ENCODE measurements at places on chromosomes 3 and 15.

DNA sequence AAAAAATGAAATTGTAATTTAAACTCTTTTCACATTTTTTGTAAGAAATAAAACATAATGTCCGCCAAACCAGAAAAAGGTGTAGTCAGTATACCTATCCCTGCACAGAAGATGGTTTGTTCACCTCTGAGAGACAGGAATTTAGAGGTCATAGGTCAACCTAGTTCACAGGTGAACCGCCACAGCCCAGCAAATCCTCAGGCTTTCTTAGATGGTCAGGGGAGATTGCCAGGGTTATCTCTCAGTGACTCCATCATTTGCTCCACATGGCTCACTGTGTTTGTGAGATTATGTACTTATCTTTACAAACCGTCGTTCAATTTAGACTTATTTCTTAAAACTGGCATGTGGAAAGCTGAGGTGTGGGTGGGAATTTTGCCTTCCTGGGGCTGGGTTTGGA lies 264.2 kb downstream of the GABRG3 start:
- no peak for DNase-seq

GRCh38 chr3:133983576-133984560 lies 45.9 kb downstream of the SLCO2A1 start:
- no peak for DNase-seq

GRCh38 chr3:147903026-147903425 lies 493.9 kb downstream of the ZIC1 start:
- DNase-seq = no peak

- DNase-seq = no peak
Measured at GRCh38 chr3:129486664-129487035, 41.8 kb upstream of the RHO start.

DNA sequence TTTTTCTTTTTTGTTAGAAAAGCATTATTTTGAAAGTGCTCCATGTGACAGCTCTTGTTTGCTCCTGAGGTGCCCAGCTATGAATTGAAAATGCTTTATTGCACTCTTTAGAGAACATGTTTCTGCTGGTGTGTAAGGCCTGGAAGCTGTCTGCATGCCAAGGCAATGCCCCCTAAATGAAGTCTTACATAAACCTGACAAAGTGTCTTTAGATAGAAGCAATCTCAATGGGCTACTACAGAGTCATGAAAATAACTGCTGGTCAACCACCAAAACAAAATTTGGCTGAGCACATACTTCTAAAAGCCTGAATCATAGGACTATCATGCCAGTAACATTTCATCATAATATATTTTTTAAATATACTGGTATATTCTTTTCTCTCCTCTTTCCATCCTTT lies 178.7 kb downstream of the THRB start:
- DNase-seq = no peak

DNA sequence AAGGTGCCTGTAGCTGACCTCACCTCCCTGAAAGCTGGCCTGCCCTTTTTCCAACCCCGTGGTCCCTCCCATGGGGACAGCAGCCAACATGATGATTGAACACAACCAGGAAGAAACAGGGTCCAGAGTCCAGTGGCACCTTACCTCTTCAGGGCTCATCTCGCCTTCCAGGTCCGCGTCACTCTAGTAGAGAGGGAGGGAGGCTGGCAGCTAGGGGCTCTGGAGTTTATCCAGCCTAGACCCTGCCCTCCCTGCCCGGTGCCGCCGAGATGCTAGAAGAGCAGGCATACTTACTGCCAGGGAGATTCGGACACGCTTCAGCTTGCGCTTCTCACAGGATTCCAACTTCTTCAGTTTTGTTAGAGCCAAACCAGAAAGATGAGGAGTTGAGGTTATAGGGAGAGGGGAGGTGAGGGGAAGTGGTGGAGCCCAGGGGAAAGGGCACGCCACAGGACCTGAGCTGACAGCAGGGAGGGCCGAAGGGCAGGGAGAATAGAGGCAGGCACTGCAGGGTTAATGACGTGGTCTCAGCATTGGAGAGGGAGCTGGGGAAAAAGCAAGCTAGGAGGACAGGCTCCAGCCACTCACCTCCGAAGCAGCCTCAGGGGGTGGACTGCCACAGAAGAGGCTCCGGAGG lies 9.1 kb downstream of the CLCN2 start:
- no peak for DNase-seq

GRCh38 chr15:75023872-75024636 lies 664 bp downstream of the PPCDC start:
- no peak for DNase-seq

DNA sequence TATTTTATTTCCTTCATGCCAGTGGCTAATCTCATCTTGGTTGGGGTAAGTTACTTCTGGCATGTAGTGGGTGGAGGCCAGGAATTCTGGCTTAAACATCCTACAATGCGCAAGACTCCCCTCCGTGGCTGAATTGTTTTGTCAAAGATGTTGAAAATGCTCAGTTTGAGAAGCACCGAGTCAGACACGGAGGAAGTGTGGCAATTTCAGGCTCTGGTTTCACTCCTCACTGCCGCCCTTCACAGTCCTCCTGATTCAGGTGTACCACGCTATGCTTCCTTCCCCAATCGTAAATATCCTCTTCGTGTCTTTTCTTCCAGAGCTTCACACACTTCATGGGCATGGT lies 150.7 kb downstream of the OPA1 start:
- no peak for DNase-seq

GRCh38 chr3:37980462-37981347 lies 9.9 kb upstream of the VILL start:
- no peak for DNase-seq

DNA sequence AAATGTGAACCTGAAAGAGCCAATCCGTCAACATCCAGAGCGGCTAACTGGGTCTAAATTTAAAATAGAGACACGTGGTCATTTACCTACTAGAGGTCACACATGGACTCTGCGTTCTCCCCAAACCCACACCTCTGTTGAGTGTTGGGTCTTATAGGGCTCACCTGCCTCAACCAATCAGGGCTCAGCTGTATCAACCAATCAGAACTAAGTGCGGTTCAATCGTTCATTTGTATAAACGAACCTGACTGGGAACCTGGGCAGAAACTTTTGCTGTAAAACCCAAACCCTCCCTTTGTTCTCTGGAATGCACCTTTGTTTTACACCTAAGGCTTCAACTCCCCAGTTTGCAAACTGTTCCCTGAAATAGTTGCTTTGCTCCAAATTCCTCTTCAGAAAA lies 8.9 kb downstream of the DNAAF4 start:
- no peak for DNase-seq

GRCh38 chr3:15064299-15064834 lies 748 bp downstream of the MRPS25 start:
- no peak for DNase-seq

DNA sequence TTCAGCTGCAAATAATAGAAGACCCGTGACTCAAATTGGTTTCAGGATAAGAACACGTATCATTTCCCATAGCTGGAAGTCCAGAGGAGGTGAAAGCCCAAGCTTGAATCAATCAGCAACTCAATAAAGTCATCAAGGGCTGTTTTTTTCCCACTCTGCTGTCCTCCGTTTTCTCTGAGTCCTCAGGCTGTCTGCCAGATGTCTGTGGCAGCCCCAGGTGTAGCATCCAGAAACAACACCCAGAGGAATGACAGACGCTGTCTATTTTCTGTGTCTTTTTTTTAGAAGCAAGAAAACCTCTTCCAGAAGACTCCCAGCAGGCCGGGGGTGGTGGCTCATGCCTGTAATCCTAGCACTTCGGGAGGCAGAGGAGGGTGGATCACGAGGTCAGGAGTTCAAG lies 204.4 kb downstream of the FAM43A start:
- DNase-seq = no peak

- no peak for DNase-seq
Measured at GRCh38 chr15:74242441-74243185, 6.5 kb downstream of the CCDC33 start.

DNA sequence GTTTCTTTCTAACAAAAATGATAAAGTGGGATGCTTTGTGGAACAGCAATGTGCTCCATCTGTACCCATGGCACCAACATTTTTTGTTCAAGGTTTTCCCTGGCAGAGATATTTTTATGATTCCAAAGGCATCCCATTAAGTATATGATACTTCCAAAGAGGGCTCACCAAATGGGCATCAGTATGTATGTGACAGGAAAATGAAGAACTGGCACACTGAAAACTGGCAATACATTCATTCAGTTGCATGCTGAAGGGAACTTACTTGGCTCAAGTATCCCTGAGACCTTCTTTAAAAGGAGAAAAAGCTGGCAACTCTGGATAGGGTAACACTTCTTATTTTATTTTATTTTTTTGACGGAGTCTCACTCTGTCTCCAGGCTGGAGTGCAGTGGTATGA lies 249.8 kb downstream of the IL20RB start:
- DNase-seq = no peak

- DNase-seq = no peak
Measured at GRCh38 chr3:115833074-115833473, 209.8 kb downstream of the GAP43 start.

DNA sequence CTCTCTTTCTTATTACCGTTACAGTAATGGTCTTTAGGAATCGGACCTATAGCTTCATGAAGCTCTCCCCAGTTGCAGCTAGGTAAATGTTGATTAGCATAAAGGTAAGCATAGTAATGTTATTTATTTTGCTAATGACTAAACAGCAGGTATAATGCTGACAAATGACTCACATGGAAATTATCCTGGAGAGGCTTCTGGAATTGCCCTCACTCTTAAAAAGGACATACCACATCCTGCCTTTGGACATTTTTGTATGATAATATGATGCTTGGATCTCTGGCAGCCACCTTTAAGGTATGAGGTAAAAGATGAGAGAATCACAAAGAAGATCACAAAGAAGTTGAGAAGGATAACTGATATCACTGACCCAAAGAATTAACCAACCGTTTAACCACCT lies 238.6 kb downstream of the CHL1 start:
- no peak for DNase-seq

GRCh38 chr15:44813231-44813630 lies 76.9 kb downstream of the TRIM69 start:
- no peak for DNase-seq

- no peak for DNase-seq
Measured at GRCh38 chr3:160474416-160474838, 24.8 kb upstream of the TRIM59 start.

GRCh38 chr3:165502707-165503106 lies 306.5 kb upstream of the SLITRK3 start:
- DNase-seq = no peak

- no peak for DNase-seq
Measured at GRCh38 chr3:161950318-161950868, 453.8 kb downstream of the OTOL1 start.

- no peak for DNase-seq
Measured at GRCh38 chr15:65246026-65246714, 34.9 kb upstream of the CILP start.

DNA sequence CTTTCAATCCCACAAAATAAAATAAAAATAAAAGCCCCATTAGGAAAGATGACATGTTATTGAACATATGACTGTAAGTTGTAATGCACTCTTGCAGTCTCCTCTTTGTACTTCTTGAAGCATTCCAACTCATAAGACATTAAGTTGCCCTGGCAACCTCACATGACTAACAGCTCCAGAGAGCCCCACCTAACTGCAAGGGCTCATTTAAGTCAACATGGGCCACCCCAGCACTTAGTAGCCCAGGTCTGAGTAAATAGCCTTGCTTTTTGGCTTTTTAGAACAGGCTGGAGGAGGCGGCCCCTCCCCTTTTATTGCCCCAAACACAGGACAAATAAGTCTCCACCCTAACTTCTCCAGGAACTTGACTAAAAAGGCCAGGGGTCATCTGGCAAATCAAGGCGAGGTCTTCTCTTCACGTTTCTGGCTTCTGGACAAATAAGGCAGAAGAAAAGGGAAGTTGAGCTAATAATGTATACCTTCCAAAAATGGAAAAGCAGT lies 135.1 kb downstream of the TMCO5A start:
- DNase-seq = no peak

DNA sequence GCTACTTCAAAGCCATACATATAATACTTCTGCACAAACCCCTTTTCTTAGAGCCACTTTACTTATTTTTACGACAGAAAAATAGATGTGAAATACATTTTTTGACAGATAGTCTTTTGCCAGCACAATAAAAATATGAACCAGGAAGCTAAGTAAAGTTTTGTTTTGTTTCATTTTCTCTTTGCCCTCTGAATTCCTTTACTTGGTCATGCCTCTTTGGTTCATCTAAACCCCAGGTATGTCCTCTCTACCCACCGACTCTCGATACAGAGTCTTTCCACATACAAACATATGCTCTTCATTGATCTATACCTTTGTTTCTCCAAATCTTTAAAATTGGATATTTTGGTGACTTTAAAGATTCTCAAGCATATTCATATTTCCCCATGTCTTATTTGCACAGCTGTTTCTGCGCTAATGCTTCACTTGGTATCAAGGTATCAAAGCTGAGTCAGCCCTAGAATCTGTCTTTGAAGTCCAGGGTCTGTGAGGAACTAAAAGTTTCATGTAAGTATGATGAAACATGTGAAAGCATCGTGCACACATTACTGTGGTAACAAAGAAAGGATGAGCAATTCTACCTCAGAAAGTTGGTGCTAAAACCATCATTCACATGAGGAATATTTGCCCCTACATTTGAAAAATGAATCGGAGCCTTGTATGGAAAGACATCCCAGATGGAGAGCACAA lies 845.4 kb downstream of the NAALADL2 start:
- no peak for DNase-seq

DNA sequence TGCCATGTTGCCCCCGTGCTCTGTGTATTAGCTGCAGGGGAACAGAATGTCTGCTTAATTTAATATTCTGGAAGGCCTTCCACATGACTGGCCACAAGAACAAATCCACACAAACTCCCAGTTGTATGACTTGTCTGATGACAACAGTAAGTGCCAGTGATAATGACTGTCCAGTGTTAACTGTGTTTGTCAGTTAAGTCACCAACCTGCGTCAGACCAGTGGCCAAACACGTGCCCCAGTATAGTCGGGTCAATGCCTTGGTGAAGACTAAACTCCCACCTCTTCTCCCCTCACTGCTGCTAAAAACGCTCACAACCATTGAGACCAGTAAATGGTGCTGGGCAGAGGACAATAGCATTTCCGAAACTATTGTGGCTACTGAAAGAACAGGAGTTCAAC lies 9.8 kb upstream of the ATP13A5 start:
- no peak for DNase-seq

DNA sequence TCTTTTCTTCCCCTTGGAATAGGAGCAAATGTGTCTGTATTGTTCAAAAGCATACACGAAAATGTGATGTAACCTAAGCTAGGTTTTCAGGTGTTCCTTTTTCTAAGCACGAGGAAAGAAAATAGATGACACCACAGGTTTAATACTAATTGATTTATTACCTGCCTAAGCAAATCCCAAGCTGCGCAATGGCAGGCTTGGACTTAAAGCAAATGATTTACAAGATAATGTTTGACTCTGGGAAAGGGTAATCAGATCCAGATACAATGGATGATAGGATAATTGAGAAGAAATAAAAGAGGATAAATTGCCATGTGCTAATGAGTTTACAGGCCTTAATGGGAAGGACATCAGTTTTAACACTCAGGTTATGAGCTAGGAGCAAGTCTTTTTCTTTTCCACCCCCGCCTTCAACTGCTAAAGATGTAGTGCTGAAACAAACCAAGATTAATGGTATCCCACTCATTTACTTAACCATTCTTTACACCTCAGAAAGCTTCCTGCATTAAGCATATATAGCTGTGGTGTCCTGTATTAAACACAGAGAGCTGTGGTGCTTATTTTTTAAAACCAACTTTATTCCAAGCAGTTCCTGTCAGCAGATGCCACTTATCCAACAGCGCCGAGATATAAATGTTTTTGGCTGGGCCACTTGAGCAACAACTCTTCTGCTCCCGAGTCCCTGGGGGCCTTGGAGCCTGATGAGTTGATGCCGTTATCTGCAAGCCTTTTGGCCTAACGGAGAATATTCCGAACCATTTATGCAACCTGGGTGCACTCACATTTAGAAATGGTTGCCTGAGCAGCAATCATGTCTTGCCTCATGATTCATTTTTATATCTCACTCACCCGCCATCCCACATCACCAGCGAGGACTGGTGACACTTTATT lies 205.5 kb downstream of the MECOM start:
- DNase-seq = no peak
